ENCODE measurements at places on chromosomes 6 and 20. TPM values are rescaled to one million over a fixed set of nuclear protein-coding genes. Genes with fewer than 3 reads are reported as not detected.

- DNase-seq, result peak; percentile 45
These were observed 77.3 kb upstream of the SLC35F1 start for GRCh38 chr6:117829594-117830319.

DNA sequence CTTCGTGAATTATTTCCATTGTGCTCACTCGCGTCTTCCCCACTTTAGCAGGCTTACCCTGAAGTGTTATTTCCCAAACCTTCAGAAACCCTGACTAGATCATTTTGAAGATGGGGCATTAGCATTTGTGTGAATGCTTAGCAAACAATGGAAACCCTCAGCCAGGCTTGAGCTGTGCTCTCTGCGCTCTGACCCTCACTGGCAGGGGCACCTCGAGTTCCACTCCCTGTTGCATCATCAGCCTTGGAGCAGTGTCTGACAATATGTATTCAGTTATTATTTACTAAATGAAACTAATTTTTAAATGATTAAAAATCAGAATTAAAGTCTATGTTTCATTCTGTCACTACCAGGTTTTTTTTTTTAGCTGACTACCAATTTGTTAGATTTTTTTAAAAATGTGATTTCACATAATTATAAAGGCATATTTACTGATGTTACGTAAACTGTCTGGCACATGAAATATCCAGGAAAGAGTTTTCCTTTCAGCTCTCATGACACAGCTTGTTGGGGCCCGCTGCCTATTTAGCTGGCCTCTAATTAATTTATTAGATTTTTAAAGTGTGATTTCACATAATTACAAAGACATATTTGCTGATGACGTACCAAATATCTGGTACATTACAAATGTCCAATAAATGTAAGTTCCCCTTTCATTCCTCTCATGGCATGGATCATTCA is 155.2 kb downstream of the PACRG start:
- no peak for DNase-seq

- peak; percentile 65 for DNase-seq
These were observed 121.4 kb upstream of the DST start for GRCh38 chr6:56764081-56764566.

DNA sequence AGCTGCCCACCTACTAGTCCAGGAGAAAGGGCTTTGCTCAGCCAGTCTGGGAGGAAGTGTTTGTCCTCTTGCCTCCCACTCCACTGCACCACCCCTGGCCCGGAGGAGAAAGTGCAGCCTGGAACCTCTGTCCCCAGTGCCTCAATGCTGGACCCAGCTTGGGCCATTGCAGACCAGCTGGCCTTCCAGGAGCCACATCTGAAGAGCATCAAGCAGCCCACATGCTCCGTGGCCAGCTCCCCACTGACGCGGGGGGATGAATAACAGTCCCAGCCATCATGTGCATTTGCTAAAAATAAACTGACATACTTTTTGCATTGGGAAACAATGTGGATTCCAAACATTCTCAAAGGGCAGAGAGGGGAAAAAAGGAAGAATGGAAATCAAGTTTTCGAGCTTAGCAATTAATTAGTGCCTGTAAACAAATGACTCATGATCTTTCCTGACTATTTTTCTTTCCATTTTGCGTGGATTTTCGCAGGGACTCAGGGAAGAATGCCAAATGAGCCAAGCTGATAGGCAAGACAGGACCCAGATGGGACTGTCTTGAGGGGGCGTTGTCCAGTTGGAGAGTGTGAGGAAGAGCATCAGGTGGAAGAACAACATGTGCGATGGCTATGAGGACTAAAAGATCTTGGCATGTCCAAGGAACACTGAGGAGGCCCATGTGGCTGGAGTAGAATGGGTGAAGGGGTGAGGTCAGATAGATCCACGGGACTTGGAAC is 34.1 kb downstream of the CEBPB start:
- DNase-seq, result peak; percentile 95

DNA sequence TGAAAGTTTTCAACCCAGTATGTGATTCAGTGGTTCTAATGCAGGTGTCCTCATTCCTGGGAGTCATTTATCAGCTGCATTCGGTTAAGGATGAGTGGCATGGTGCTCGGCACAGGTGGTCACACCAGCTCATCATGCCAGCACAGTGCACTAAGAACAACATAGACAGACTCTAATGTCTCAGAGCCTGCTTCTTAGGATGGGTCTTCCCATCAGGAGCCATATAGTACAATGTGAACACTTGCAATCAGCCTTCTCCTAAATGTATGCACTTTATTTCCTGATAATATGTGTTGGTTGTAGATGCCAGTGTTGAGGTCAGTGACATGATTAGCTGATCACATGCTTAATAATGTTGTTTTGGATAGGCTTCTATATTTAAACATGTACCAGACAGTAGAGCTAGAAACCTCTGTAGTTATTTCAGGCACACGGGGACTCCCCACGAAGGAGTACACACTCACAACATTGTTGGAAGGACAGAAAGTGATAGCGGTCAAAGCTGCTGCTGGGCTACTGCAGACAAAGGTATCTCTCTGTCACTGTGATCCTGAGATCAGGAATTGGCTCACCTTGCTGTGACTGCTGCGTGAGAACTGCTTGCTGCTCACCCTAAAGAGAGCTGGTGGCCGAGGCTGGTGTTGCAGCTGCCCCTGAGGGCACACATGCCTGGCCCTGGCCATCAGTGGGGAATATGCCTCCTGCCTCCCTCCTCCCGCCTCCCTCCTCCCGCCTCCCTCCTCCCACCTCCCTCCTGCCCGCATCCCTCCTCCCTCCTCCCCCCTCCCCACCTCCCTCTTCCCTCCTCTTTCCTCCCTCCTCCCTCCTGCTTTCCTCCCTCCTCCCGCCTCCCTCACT is 195.4 kb downstream of the SMOC2 start:
- no peak for DNase-seq

DNA sequence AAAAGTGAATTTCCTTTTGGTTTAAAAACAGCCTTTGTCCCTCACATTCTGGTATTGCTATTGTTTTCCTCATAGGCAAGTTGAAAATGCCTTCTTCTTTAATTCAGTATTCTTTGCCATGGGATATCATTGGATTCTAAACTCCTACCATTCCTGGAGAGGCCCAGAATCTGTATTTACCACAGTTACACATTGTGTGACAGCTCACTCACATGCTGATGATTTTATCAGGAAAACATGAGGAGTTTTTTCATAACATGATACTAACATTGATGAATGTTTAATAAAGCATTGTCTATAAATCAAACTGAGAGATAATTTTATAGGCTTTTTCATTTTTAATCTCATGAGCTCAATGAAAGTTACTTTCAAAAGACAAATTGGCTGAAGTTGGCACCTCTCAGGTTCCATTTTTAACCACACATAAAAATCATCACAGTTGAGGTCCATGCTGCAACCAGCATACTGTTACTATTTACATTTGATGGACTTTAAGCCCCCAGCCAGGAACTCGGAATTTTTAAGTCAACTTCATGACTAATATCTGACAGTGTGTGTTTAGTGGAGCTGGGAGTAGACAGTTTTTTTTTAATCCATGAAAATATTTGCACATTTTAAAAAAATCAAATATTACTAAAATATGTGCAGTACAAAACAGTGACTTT is 82.8 kb downstream of the FAM83B start:
- no peak for DNase-seq

DNA sequence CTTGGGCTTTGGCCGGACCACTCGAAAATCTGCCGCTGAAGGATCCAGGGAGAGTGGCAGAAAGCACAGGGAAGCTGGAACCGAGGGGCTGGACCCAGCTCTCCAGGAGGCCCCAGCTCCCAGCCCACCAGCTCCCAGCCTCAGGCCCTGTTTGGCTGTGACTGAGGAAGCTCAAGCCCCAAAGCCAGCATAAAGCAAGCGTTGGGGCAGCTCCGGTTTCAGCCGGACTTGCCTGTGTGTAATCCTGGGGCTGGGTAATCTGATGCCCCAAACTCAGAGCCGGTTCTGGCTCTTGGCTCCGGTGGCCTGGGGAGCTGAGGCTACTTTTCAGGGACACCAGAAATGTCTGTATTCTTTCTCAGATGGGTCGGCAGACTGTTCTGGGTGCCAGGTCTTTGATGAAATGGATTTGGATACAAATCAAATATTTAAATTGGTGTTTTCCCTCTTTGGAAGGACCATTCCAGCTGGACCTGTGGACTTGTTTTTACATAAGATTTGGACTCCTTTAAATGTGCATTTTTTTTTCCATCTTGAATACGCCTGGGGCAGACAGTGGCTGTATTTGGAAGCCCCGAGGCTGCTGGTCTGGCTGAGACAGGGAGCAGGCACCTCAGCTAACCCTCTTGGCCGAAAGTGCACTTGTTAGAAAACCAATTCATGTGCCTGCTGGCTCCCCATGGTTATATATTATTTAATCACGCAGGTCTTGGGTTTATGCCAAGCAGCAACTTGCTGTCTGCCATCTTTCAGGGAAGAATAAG is 29.7 kb downstream of the RPP40 start:
- DNase-seq, result peak; percentile 62

- no peak for DNase-seq
These were observed 36.1 kb downstream of the SLC22A2 start for GRCh38 chr6:160222491-160222890.

GRCh38 chr6:153503810-153504209 is 372.7 kb upstream of the RGS17 start:
- DNase-seq, result no peak

- no peak for DNase-seq
These were observed 488.5 kb upstream of the JARID2 start for GRCh38 chr6:14757418-14757817.

DNA sequence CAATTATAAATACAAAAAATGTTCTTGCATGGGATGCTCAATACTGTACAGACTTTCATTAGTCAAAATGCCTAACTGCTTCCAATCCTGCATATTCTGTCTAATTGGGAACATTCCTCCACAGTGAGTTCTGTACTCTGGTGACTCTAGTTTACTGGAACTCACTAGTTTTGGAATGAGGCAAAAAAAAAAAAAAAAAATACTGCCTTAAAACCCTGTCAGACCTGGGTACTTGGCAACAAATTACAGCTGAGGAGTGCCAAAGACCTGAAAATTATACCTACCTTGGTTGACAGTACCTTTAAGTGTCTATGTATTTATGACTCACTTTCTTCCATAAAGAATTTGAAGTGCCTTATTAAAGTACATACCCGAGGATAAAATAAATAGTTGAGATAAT is 276.7 kb downstream of the FARS2 start:
- peak; percentile 17 for DNase-seq

DNA sequence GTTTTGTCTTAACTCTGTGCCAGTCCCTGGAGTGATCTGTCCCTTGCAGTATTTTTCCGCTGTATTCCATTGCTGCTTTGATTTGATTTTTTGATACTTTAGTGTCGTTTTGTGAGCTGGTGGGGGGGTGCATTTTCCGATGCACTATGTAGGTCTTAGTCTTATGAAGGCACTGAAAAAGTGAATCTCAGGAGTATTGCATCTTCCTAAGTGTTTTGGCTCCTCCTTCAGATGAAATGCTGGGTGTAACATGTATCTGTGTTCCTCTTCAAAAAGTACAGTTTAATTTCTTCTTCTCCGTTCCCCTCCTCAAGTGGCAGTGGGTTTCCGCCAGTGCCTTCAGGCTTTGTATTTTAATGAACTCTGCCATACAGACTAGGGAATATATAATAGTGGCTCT is 580.7 kb upstream of the GJE1 start:
- DNase-seq, result no peak

GRCh38 chr6:47358440-47359225 is 48.9 kb upstream of the TNFRSF21 start:
- DNase-seq, result no peak

- DNase-seq, result no peak
These were observed 154.2 kb upstream of the MAFB start for GRCh38 chr20:40843251-40843650.

UBE2V1 gene
- polyA plus RNA-seq, result 193 TPM

CASP8AP2 gene
- 9.5 TPM for polyA plus RNA-seq

RPS6KA2 gene
- 66.8 TPM for polyA plus RNA-seq

TMEM74B gene
- polyA plus RNA-seq, result not detected

MICB gene
- polyA plus RNA-seq, result 19.2 TPM

POLR3F gene
- polyA plus RNA-seq, result 11.2 TPM

PPP1R14C gene
- not detected for polyA plus RNA-seq

SCUBE3 gene
- 0.29 TPM for polyA plus RNA-seq
